PC-3 (cell line): ENCODE measurements at places on chromosomes 6 and 20. TPM values are rescaled to one million over a fixed set of nuclear protein-coding genes. Genes with fewer than 3 reads are reported as not detected.
A peak's percentile ranks its signal among the peaks of the same experiment; 100 is the strongest.

DNA sequence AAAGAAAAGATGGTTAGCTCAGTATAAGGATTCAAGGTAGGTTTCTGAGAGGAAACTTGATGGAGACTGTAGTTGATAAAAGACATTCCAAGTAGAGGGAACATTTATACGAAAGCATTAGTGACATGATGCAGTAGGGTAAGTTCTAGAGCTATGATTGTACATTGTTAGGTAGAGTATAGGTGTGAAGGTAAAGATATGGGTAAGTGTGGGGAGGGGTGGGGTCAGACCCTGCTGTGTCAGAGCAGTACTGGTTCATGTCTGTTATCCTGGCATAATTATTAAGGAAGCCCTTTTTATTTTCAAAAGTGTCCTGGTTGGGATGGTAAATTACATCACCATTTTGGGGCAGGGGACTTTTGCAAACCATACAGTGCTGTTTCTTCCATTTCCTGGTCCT lies 635.8 kb downstream of the COL12A1 start:
- no peak for DNase-seq

DNA sequence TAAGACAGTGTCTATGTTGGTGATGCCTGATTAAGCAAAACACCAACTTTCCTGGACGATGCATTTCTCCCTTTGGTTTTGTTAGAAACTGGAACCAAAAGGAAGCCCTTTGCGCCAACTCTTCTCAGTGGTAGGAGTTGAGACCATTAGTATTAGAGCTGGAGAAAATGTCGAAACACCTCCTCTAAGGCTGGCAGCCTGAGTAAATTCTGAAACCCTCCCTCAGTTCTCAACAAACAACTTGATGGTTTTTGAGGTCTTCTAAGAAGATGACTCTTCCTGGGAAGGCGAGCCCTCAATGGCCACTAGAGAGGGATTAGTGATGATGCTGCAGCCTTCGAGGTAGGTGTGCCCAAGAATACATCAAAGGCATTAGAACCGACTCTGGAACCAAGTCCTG lies 78.4 kb upstream of the CCN6 start:
- no peak for DNase-seq

DNA sequence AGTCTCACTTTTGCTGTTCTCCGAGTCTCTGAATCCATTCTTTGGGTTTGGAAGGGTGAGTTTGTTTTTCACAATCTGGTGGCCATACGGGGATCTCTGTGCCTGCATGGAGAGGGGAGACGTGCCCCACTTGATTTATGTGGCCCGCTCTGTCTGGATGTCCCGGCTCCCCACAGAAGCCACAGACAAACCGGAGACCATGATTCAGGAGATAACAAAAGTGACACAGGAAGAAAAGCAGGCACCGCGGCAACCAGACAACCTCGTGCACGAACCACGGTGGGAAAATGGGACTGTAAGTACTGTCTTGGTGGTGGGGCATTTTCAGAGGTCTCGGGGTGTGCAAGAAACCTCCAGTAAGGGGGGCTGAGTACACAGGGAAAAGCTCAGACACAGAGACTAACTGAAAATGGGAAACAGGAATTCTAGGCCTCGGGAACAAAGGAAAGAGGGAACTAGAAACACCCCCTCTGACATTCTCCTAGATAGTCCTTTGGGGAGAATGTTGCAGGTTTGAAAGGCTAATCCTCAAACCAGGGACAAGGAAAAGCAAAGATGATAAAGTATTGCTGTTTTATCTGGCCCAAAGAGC lies 22.1 kb upstream of the ZNF318 start:
- DNase-seq: no peak

GRCh38 chr6:29388533-29388932 lies 6.9 kb upstream of the OR12D2 start:
- no peak for DNase-seq

DNA sequence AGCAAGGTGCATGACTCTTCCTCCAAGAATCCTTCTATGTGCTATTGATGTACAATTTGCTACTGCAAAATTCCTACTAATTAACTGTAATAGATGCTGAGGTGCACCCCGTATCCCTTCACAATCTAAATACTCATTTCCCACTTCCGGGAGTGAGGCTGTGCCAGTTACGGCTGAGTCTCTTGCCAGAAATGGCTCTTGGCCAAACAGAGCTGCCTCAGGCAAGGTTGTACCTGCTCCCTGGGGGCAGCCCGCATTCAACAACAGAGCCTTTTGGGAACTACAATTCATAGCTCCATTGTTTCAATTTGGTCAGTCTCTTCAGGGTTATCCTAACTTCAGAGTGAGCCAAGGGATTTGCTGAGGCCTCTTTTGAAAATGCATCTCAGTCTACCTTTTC lies 789.8 kb upstream of the MAP3K7 start:
- peak; percentile 1 for DNase-seq

GRCh38 chr6:14569394-14569793 lies 451.8 kb downstream of the CD83 start:
- no peak for DNase-seq

- DNase-seq: no peak
Measured at GRCh38 chr6:21116736-21117135, 476.8 kb upstream of the SOX4 start.

DNA sequence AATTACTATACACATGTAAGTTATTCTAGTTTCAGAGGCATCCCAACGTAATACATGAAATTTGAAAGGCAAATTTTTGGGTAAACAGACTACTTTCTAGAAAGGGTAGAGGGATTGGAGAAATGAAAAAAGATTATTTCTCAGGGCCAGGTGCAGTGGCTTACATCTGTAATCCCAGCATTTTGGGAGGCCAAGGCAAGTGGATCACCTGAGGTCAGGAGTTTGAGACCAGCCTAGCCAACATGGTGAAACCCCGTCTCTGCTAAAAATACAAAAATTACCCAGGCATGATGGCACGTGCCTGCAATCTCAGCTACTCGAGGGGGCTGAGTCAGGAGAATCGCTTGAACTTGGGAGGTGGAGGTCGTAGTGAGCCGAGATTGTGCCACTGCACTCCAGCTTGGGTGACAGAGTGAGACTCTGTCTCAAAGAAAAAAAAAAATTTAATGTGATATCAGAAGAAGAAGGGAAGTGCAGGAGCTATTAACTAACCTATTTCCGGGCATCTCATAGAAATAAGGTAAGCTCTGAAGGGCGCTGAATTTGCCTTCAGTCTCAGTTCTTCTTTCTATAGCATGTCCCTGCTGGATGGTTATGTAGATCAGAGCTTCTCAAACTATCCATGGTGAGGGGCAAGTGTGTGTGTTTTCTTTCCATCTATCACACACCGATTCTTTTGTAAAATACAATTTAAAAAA lies 100.3 kb upstream of the MTHFD1L start:
- DNase-seq: no peak

DNA sequence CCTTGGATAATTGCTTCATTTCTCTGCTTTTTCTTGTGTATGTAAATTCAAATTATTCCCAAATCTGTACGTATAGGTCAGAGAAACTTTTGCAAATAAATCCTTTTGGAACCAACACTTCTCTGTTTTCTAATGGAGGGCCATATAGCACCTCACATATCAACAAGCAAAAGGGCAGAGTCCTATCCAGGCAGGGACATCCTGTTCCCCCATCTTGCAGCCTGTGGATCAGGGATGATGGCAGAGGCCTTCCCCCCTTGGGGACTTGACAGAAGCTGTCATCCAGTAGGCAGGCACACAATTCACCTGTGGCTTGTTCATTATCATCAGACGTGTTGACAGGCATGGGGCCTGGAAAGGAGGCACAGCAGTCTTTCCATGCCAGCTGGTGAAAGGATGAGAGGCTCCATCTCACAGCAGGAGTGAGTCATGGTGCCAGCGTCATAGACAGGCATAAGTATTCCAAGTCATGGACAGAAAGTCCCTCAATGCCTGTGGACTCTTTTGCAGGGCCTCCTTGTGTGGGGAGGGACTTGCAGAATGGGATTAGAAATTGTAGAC lies 31.8 kb upstream of the PLEKHG1 start:
- peak; percentile 21 for DNase-seq

DNA sequence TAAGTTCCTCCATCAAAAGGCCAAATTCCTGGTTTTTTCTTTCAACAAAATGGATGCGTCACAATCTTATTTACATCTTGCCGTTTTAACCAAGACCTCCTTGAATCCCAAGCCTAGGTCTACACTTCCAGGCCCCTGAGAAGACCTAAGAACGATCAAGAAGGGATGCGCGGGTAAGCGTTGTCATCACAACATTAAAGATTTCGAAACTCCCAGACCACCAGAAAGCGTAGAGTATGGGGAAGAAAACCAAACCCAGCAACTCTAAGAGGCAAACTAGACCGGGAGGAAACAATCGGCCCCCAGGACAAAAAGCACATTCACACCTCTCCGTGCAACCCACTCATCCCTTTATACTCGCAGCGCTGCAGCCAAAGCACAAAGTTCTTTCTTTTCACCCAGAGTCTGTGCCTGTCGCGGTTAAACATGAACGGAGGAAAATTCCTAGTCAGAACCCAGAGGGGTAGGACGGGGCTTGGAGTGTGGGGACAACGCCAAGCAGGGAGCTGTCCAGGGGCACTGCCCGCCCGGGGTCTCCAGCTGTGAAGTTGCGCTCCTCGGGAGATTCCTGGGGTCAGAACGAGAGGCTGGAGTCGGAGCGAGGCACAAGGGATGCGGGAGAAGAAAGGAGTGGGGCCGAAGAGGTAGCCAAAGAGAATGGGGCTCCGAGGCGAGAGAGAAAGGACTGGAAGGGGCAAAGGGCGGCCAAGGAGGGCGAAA lies 725 bp downstream of the OSER1 start:
- DNase-seq: no peak

- DNase-seq: no peak
Measured at GRCh38 chr6:154938221-154938580, 56.9 kb upstream of the TIAM2 start.

DNA sequence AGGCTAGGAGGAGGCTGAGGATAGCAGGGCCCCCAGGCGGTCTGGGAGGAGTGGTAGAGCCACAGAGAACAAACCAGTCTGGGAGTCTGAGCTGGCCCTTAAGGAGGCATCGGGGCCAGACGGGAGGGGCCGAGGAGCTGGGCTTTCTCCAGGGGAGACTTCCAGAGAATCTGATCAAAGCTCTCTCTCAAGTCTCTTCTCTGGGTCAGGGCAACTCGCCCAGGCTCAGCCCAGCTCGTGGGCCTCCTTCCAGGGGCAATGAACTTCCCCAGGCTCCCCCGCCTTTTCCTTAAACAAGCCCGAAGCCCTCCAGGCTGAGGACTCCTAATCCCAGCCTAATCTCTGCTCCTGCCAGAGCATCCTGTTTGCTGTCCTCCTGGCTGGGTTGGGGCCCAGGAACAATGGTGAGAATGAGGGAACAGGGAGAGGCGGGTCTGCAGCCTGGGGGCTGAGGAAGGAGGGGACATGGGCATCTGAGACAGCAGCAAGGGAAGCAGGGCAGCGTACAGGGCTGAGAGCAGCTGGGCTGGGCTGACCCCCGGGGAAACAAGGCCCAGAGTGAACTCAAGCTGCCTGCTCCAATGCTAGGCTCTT lies 173.6 kb downstream of the ANKRD60 start:
- DNase-seq: no peak

DNA sequence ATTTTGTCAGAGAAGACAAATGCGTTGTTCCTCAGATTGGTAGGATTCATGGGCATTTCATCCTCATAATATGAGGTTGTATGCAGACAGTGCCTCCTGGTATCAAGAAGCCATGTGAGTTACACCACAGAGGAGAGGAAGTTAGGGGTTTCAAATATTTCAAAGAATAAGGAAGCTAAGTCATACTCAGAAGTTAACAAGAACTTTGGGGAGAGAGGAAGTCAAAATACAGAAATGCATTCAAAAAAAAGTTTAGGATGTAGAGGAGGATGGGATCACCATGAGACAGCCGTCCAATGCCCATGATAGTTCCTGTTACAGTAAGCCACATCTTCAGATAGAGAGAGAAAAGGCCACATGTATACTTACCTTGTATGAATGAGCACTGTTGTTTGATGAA lies 22.3 kb downstream of the HLA-DOB start:
- no peak for DNase-seq

DNA sequence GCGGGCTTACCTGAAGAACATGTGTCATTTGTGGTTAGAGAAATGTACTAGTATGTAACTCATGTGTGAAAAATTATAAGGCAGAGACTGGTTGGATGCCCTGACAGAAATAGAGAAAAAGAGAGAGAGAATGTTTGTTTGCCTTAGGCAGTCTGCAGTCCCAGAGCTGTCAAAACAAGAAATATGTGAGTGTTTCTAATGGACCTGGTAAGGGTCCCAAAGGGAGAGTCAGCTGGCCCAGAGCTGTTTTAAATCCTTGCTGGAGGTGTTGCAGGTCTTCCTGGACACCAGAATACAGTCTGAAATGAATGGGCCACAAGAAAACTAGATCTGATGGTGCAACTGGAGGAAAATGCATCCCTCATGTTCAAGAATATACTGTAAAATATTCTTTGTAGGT lies 158.3 kb upstream of the OGFRL1 start:
- DNase-seq: no peak

GRCh38 chr20:16712511-16712947 lies 17.3 kb upstream of the SNRPB2 start:
- DNase-seq: no peak

DNA sequence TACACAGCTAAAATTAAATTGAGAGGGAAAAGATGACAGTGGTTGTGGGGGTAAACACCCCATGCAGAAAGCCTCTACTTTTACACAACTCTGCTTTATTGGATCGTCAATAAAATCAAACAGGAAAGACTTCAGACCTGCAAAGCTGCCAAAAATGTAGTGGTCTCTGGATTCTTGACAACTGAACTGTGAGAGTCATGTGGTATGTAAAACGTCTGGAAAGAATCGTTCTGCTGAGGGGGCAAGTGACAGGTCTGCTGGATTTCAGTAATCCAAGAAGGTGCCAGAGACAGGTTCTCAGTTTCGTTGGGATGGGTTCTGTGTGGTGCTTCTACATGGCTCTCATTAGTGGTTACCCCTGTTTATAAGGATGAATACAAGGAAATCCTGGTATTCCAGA lies 63.3 kb downstream of the TSPYL4 start:
- DNase-seq: no peak

- no peak for DNase-seq
Measured at GRCh38 chr6:167904791-167905190, 78.1 kb downstream of the AFDN start.

DNA sequence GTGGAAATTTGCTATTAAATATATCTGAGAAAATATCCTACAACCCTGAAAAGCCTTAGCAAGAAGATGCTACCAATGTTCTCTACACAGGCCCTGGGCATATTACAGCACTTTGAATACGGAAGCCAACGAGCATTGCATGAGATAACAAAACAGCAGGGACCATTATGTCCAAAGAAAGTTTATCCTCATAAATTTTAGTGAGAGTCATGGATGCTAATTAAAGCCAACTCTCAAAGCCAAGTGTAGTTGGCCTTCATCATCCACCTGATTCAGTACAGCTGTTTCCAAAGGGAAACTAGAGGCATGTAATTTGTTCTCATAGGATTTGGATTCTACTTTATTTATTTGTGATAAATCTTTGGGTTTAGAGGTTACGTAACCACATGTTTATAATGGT lies 564.8 kb downstream of the RFPL4B start:
- DNase-seq: no peak

Gene SAMD5
- 1.2 and 1.8 TPM in 2 replicates for total RNA-seq

Gene AURKA
- 137 and 139 TPM in 2 replicates for total RNA-seq

Gene APOBEC2
- not detected in 2 replicates for total RNA-seq

Gene SNX9
- 18.0 and 21.3 TPM in 2 replicates for total RNA-seq
